ENCODE measurements at places on chromosomes 12 and 14. TPM values are rescaled to one million over a fixed set of nuclear protein-coding genes. Genes with fewer than 3 reads are reported as not detected.

Gene NYNRIN
- 16.6 TPM for total RNA-seq

- H3K27ac ChIP-seq = no peak overlapping the region
- no peak overlapping the region for H3K4me3 ChIP-seq
- peaks cover 16% of the 10 kb centered on the region for H3K4me1 ChIP-seq
- peaks cover 6% of the 10 kb centered on the region for H3K27me3 ChIP-seq
- H3K36me3 ChIP-seq = no peaks in the 10 kb centered on the region
- no peak for DNase-seq
Observed at GRCh38 chr14:70638416-70638815, 3.3 kb upstream of the TTC9 start.

- H3K27me3 ChIP-seq = no peaks in the 10 kb centered on the region
- H3K27ac ChIP-seq = no peak overlapping the region
- no peaks in the 10 kb centered on the region for H3K36me3 ChIP-seq
- DNase-seq = no peak
Observed at GRCh38 chr12:23376238-23376637, 573.2 kb downstream of the SOX5 start.

DNA sequence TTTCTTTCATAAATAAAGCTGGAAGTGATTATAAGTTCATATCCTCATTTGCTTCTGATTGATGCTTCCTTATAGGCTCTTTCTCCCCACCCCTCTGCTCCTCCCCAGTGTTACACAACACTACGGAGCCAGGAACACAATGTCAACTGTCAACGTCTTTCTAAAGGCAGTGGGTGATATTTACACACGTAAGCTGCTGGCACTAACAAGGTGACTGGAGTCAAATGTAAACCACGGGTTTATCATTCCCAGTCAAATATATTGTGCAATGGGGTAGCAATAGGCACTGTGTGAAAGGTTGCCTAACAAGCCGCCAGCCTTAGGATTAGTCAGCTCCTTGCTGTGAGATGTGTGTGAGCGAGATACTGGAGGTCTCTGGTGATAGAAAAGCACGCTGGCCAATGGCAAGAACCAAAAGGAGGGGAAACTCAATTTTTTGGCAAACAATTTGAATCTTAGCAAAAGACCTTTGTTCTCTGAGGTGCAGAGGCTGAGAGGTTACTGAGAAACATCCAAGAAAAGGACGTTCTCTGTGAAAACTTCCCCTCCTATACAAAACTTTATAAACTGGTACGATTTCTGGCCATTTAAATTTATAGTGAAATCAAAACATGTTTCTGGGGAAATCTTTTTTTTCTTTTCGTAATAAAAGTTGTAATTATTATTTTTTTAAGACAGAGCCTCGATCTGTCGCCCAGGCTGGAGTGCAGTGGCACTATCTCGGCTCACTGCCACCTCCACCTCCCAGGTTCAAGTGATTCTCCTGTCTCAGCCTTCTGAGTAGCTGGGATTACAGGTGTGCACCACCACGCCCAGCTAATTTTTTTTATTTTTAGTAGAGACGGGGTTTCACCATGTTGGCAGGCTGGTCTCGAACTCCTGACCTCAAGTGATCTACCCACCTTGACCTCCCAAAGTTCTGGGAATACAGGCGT lies 22.3 kb upstream of the HECTD1 start:
- H3K36me3 ChIP-seq = no peaks in the 10 kb centered on the region
- no peaks in the 10 kb centered on the region for H3K27me3 ChIP-seq
- no peak overlapping the region for H3K4me3 ChIP-seq
- H3K4me1 ChIP-seq = peaks cover 17% of the 10 kb centered on the region

DNA sequence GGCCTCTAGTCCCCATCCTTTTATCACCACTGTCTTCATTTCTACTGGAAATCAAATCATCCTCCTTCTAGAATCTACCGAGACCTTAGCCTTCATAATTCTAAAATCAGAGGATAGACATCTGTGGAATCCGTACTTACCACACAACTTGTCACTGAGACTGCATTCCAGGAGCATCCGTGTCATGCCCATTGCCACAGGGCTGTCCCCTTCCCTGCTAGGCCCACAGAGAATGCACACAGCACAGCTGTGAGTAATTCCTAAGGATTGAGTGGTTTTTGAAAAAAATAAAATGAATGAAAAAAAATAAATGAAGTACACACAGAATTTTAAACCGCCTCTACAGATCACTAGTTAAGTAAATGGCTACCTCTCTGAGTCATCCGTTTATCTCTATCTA lies 21.0 kb upstream of the MAGOHB start:
- DNase-seq = no peak
- no peak overlapping the region for H3K27ac ChIP-seq
- no peaks in the 10 kb centered on the region for H3K36me3 ChIP-seq
- H3K4me3 ChIP-seq = no peak overlapping the region
- H3K27me3 ChIP-seq = no peaks in the 10 kb centered on the region

DNA sequence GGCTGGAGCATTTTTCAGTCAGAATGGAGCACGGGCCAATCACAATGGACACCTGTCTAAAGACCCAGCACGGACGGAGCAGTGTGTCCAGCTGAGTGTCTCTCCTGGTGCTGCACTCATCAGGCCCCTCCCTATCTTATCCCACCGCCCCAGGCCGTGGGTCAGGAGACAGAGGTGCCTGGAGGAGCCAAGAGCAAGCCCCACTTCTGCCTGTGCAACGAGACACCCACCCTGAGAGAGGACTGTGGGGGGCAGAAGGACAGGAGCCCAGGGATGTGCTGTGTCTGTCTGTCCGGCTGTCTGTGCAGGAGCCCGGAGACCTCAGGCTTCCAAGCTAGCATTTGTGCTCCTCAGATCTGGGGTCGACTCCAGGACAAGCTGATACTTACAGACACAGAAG lies 69.6 kb upstream of the SFSWAP start:
- no peak overlapping the region for H3K27ac ChIP-seq
- H3K27me3 ChIP-seq = no peaks in the 10 kb centered on the region
- no peaks in the 10 kb centered on the region for H3K36me3 ChIP-seq
- no peak overlapping the region for H3K4me3 ChIP-seq
- DNase-seq = no peak
- no peaks in the 10 kb centered on the region for H3K4me1 ChIP-seq
